ENCODE measurements at places on chromosomes 5 and 9.

DNA sequence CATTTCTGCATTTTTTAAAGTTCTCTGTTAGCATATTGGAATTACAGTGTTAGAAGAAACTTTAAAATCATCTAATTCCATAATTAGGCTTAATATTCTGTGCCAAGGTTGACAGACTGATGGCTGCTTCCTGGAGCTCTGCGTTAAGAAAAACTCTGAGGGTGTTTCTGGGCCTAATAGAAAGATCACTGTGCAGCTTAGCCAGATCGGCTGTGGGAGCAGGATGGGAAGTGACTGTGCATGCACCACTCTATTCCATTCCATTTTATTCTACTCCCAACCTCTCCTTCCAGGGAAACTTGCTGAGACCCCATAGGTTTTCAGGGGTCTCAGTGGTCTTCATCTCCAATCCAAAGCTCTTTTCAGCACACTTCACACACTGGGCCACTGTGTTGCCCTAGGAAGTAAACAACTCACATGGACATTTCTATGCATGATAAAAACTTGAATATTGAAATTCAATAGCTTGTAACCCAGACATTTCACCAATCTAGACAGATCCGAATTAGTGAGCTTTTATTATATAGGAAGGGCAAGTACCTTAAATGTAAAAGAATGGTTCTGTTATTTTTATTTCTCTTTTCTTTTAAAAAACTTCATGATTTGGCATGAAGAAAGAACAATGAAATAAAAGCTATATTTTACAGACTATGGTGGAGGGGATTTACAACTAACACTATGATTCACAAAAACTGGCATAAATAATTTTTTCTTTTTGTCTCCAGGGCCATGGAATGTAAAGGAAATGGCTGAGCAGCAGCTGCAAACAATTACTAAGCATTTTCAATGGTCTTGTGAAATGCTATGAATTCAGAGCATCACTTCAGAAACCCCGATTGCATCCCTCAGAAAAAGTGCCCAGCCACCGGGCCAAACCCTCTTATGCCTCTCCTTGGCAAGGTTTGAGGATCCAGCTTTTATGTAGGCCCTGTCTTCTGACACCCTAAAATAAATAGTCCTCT, 51.4 kb upstream of the DAB2 start:
- DNase-seq, result no peak

DNA sequence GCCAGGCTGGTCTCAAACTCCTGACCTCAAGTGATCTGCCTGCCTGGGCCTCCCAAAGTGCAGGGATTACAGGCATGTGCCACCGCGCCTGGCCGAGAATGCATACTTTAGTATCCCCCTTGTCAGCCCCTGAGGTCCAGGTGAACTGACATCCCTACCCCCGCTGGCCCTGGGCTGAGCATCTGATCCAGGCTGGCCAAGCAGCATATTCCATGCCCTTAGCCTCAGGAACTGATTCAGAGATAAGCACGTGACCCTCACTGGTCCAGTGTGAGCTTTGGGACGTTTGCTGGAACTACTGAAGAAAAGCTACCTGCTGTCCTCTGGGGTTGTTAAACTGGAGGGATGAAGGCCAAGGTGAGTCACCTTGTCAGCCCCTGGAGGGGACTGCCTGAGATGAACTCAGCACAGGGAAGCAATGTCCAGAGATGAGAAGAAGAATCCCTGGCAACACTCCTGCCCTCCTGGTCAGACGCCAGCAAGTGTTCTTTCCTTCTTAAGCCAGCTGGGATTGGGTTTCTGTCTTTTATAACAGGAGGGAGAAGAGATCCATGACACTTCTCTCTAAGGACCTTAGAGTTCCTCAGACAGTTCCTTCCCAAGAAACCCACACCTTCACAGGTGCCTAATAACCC, 59.1 kb upstream of the FBXW11 start:
- no peak for DNase-seq

DNA sequence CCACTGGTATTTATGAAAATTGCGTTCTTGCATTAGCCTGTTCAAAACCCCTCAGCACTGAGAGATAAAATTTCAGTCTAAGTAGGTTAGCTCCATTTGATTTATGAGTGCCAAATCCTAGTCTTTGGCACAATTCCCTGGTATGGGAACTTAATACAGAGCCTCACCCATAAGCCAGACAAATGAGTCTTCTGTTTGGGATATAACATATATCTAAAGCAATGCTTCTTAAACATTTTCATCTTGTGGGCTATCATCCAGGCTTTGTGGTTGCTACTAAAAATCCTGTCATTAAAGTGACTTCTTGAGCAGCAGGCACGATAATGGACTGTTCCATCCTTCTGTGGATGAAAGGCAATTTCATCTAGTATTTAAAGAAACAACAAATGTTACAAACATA, 419.5 kb upstream of the ACTBL2 start:
- DNase-seq, result no peak

DNA sequence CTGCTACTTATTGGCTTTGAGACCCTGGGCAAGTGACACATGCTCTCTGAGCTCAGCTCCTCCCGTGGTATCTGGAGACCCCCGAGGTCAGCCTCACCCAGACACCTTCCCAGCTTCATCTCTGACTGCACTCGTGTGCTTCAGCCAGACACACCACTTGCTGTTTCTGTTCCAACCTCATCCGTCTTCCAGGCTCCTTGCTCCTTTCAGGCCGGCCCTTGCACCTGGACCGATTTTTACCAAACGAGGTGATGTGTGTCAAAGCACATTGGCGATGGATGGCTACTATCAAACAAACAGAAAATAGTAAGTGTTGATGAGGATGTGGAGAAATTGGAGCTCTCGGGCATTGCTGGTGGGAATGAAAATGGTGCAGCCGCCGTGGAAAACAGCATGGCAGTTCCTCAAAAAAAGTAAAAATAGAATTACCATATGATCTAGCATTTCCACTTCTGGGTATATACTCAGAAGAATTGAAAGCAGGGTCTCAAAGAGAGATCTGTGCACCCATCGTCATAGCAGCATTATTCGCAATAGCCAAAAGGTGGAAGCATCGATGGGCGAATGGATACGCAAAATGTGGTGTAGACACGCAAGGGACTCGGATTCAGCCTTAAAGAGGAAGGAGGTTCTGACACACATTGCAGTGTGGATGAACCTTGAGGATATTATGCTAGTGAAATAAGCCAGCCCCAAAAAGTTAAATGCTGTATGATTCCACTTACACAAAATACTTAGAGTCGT, 96.1 kb upstream of the IER5L start:
- DNase-seq, result no peak

DNA sequence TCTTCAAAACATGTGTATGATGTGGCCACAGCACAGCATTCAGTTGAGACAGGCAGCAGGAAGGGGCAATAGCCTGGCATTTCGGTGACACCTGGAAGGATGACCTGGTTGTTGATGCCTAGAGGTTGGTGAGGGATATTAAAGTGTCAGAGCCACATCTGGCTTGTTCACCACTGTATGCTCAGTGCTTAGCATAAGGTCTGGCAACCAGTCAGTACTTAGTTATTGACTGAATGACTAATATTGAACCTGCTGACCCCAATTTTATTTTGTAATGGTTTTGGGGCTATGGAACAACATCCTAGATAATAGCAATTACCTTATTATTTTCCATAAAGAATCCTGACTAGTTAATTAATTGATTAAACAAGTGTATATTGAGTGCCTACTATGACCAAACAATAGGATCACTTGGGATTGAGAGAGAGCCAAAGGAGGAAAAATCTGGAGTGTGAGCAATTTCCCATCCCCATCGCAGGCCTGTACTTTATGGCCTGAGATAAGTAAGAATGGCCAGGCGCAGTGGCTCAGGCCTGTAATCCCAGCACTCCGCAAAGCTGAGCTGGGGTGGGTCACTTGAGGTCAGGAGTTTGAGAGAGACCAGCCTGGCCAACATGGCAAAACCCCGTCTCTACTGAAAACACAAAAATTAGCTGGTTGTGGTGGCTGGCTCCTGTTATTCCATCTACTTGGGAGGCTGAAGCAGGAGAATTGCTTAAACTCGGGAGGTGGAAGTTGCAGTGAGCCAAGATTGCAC, 85.4 kb upstream of the PLPP1 start:
- no peak for DNase-seq

DNA sequence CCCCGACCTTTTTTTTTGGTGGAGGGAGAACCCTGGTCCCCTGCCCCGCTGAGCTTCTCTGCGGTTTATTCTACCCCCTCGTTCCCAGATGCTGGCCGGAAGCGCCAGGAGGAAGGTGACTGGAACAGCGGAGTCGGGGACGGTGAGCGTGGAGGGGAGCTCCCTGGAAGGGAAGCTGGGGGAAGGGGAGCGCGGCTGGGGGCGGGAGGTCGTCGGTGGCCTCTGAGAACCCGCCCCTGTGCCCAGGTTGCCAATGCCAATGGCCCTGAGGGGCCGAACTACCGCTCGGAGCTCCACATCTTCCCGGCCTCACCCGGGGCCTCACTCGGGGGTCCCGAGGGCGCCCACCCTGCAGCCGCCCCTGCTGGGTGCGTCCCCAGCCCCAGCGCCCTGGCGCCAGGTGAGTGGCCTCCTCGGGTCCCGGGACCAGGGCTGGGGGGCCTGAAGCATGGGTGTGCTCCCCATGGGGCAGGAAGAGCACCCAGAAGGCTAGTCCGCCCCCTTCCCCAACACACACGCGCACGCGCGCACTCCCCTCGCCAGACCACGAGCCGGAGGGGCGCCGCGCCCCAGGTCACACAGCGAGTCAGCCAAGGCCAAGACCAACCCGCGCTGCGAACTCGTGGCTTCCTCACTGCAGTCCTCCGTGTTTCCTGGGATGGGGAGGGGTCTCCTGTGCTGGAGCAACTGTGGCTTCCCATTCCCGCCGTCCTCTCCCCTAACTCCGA, 10.6 kb downstream of the MYOZ3 start:
- DNase-seq, result peak; percentile 7

GRCh38 chr5:76365561-76365960, 37.5 kb upstream of the IQGAP2 start:
- DNase-seq, result no peak

- no peak for DNase-seq
Measured at GRCh38 chr9:123947326-123947725, 17.4 kb upstream of the DENND1A start.

DNA sequence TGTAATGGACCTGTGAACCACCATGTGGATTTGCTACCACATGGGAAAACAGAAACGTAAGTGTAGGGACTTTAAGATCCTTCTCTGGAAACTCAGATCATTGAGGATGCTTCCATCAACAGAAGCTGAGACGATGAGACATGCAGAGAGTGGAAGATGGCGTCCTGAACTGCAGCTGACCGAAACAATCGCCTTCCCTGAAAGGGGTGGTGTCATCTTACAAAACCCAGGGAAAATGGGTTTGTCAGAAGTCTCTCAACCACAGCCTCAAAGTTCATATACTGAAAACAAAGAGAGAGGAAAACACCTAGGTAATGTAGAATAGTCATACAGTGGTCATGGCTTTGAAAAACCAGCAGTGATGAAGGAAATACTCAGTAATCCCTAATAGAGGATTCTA, 6.6 kb upstream of the PTPN3 start:
- no peak for DNase-seq

DNA sequence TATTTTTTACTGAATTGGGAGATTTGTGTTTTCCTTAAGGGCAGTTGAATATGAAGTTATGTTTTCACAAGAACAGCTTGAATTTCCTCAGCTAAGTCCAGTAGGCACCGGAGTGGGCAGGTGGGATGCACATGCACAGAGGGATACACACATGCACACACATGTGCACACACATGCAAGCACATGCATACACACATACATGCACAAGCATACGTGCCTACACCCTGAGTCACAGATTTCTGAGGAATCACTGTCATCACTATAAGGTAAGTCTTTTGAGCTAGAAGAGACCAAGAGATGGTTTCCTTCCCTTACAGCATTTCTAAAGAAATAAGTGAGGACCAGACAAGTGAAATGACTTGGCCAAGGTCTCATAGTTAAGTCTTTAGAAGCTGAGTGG, 8.7 kb downstream of the ENTREP1 start:
- DNase-seq, result no peak

DNA sequence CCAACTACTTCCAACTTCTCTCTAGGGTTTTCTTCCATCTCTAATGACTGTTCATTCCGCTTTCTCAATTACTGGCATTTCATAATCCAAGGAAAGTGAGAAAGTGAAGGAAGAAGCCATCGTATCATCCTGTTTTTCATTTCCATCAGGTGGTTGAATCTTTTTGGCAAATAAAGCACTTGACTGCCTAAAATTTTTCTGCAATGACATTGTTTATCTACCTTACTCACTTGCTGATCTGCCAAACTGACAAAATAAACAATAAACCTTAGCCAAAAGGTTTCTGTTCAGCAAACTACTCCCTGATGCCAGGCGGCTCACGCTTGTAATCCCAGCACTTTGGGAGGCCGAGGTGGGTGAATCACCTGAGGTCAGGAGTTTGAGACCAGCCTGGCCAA, 18.4 kb downstream of the FNBP1 start:
- no peak for DNase-seq

GRCh38 chr9:21056931-21057330, 20.8 kb downstream of the IFNB1 start:
- no peak for DNase-seq
